A549 treated with DMSO at 1 μM for 4 hours (cell line): ENCODE measurements at places on chromosomes 12 and 14. TPM values are rescaled to one million over a fixed set of nuclear protein-coding genes. Genes with fewer than 3 reads are reported as not detected.

The CYP46A1 gene
- 0.10 to 0.38 TPM (median 0.15 TPM) in 5 replicates for total RNA-seq

The TAS2R9 gene
- not detected in 5 replicates for total RNA-seq

The BEGAIN gene
- total RNA-seq: 8.2 to 13.7 TPM (median 10.0 TPM) in 5 replicates

The C12orf54 gene
- not detected in 5 replicates for total RNA-seq

The RPL36AL gene
- 413 to 551 TPM (median 426 TPM) in 5 replicates for total RNA-seq

The ZBTB1 gene
- 22.6 to 27.3 TPM (median 26.0 TPM) in 5 replicates for total RNA-seq

The GYS2 gene
- total RNA-seq: not detected in 5 replicates

The CRACR2A gene
- total RNA-seq: 1.5 to 1.8 TPM (median 1.6 TPM) in 5 replicates

The CYP27B1 gene
- 2.0 to 4.0 TPM (median 2.2 TPM) in 5 replicates for total RNA-seq

The TBC1D30 gene
- 1.9 to 2.5 TPM (median 2.0 TPM) in 5 replicates for total RNA-seq
